Immature natural killer cell (primary cell): ENCODE measurements at places on chromosomes 7 and 10. TPM values are rescaled to one million over a fixed set of nuclear protein-coding genes. Genes with fewer than 3 reads are reported as not detected.
A peak's percentile ranks its signal among the peaks of the same experiment; 100 is the strongest.

- no peak for DNase-seq
These were observed 12.7 kb upstream of the TTYH3 start for GRCh38 chr7:2619116-2619515.

DNA sequence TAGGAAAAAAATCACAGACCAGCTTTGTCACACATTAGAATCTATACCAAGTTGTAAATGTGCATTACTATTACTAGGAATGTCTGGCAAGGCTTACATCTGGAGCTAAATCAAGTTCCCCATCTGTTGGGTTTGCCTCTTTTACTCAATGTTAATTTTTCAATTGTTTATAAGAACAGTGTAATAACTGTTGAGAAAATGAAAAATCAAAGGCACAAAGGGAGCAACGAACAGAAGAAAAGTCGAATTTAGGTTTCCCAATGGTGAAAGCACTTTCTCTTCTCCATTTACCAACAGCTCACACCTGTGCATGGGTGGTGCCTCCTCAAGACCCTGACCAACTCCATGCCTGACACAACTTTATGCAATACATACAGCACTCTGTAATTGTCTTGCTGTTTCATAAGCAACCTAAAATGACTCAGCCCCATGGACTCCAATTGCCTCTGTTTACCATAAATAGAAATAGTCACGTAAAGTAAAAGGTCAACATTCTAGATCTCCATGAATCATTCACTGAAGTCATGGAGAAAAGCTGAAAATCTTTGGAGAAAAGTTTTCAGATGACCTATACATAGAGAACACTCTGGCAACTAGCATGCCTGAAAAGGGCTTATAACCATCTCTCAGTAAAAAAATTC is 95.5 kb upstream of the KCNIP2 start:
- no peak for DNase-seq

GRCh38 chr7:5679813-5680473 is 101.5 kb downstream of the RNF216 start:
- DNase-seq: no peak

DNA sequence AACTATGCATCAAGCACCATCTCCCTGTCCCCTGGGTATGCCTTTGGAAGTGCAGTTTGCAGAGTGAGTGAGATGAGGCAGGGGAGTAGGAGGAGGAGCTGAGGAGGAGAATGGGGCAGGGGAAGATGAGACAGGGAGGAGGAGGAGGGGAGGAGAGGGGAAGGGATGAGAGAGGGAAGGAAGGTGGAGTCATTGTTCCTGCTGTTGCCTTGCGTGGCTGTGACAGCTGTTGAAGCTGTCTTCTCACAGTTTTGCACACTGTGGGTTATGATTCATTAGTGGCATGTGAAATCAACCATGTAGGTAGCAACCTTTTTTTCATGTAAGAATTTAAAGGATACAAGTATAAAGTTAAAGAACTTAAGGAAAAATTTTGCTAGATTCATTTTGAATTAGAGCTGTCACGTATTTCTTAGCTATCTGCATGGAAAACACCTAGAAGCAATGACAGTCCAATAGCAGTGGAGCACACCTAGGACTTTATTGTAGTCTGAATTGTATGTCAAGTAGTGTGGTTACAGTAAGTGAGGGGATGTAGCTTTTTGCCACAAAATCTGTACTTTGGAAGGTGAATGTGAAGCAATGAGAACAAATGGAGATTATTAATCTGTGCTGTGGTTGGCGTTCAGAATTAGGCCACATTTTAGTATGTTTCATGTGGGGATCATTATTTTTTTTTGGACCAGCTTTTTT is 21.7 kb downstream of the CCM2 start:
- DNase-seq: no peak

DNA sequence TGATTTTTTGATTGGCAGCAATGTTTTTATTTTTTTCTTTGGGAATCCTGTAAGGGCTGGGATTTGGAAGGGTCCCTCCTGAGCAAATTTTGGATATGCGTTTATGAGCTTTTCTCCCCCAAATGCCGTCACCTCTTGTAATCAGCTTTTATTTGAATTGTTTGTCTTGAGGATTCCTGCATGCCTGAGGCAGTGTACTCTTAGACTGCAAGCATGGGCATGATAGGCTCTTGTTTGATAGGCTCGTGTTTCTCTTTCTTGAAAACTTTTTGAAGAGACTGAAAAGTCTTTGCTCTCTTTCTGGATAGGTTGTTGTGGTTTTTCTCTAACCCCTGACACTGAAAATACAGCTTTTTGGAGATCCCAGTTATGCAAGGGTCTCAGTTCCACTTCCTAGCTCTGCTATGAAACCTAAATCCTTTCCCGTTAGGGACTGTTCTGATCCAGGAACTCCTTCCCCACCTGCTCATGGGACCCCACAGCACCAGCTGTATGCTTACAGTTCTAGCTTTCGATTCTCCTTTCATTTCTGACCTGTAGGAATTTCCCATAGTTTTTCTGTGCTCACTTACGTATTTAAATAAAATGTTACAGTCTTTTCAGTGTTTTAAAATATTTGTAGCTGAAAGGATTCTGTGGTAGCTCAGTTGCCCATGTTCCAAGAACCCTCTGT is 17.2 kb downstream of the TSPAN13 start:
- DNase-seq: no peak

DNA sequence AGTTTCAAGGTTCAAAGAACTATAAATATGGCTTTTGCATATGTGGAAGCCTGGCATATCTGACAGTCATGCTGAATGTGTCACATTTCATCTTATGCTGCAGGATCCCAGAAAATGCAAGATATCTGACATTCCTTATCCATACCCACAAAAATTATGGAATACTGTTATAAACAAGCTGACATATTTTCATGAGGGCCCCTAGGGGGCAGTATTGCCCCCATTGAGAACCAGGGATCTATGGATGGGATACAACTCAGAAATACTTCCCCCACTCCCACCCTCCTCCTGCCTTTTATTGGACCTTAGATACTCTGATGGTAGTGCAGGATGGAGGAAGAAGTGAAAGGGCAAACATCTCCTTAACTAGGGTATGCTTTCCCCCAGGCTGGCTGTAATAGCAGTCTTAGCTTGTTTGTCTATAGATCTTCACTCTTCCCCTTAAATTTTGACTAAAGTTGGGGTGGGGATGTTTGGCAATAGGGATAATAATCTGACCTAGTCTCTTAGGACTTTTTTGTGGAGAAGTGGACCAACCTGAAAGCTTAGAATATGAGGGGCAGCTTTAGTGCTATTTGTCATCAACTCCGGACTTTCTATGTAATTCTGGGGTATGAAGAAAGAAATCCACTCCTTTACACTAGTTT is 3.5 kb upstream of the GNGT1 start:
- DNase-seq: no peak

- no peak for DNase-seq
These were observed 173.4 kb upstream of the NRP1 start for GRCh38 chr10:33507662-33508425.

- no peak for DNase-seq
These were observed 344.7 kb upstream of the GALNT17 start for GRCh38 chr7:70787286-70787685.

GRCh38 chr10:6400821-6401465 is 179.1 kb downstream of the PRKCQ start:
- no peak for DNase-seq

- no peak for DNase-seq
These were observed 20.5 kb downstream of the FBH1 start for GRCh38 chr10:5910323-5911100.

- no peak for DNase-seq
These were observed 67.7 kb downstream of the GPAM start for GRCh38 chr10:112115781-112116385.

GRCh38 chr10:33273295-33274002 is 61.0 kb downstream of the NRP1 start:
- no peak for DNase-seq

GRCh38 chr7:122622682-122623081 is 76.2 kb downstream of the RNF133 start:
- no peak for DNase-seq

GRCh38 chr7:78178319-78178718 is 379.7 kb downstream of the PHTF2 start:
- no peak for DNase-seq

DNA sequence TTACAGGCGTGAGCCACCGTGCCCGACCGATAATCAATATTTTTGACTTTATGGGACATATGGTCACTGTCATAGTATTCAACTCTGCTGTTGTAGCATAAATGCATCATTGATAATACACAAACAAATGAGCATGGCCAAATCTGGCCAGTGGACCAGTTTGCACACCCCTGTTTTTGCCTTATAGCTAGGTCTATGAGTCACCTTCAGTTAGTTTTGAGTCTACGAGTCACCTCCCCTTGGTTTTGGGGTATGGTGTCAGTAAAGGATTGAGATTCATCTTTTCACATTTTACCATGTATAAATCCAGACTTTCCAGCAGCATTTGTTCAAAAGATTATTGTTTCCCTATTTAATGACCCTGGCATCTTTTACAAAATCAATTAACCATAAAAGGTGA is 362.5 kb upstream of the NRP1 start:
- no peak for DNase-seq

GRCh38 chr10:46317370-46317769 is 30.6 kb downstream of the ANTXRL start:
- no peak for DNase-seq

DNA sequence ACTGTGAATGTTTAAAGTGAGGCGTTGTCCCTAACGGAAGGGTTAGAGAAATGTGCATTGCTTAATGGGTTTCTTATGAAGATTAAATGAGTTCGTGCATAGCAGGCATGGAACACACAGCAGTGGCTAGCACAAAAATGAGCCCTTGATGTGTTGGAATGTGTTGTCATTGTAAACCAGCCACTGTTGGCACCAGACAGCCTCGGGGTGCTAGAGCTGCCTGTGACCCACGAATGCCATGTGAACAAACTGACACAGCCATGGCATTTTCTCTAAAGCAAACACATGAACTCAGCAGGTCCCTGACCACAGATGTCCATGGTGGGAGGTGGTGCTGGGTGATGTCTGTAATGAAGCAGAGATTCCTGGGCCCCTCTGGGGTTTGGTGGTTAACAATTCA is 111.1 kb upstream of the DPP6 start:
- no peak for DNase-seq

GRCh38 chr10:104274762-104275721 is 6.1 kb downstream of the GSTO2 start:
- peak; percentile 30 for DNase-seq

- DNase-seq: no peak
These were observed 13.2 kb upstream of the SCIN start for GRCh38 chr7:12557282-12557681.

GRCh38 chr7:101915000-101915399 is 97.6 kb downstream of the CUX1 start:
- no peak for DNase-seq

GRCh38 chr7:121419201-121420148 is 23.4 kb upstream of the FAM3C start:
- no peak for DNase-seq

GRCh38 chr10:100019787-100020141 is 10.0 kb upstream of the DNMBP start:
- no peak for DNase-seq

DNA sequence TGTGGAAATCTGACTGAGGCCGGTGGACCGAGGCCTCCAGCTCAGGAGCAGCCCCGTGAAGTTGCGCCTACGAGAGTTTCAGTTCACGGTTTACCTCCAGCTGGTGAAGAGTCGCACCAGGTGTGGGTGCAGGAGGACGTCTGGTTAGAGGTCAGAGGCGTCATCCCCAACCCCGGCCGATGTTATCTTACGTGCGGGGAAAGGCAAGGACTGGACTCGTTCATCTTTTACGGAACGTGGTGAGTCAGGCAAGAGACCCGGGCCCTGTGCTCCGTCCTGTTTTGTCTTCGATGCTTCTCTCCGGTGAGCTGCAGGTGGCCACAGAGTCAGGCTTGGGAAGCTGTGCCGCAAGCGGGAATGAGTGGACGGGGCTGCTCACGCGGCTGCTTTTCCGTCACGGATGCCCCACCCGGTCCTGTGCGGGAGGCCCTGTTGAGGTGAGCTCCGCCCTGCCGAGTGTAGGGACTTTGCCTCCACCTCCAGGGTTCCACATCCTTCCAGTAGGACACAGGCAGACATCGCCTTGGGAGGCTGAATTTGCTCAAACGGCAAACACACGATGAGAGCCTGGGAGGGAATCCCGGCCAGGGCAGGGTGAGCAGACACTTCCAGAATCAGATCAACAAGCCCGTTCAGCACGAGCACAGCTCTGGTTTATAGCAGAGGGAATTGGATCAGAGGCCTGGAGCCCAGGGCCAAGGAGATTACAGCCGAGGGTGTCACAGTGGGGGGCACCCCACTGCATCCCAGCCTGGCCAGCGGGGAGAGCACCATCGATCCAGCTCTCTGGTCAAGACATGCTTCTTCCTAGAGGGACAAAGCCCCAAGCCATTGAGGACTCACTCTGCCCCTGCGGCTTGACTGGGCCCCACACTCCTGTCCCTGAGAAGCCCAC is 50.1 kb upstream of the INPP5A start:
- no peak for DNase-seq

DNA sequence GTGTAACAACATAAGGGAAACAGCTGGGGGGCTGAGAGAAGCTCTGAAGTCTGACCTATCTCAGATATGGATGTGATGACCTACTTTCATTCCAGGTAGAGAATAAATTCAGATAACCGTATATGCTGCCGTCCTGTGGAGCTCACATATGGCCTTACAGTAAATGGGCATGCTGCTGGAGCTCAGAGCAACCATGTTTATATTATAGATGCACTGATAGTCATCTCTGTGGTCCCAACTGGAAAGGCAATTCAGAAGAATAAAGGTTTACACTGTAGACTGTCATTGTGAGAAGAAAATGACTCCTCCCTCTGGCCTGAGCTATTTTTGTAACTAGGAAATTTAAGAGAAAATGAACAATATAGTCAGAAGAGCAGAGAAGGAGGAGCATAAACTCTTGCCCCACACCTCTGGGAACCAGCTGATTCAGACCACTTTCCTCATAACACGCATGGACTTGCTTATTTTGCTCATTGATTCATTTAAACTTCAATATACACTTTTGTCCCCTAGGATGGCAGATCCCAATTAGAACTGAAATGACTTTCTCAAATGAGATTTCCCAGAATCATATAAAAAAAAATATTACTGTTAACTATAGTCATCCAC is 69.9 kb upstream of the NXPH1 start:
- no peak for DNase-seq

DNA sequence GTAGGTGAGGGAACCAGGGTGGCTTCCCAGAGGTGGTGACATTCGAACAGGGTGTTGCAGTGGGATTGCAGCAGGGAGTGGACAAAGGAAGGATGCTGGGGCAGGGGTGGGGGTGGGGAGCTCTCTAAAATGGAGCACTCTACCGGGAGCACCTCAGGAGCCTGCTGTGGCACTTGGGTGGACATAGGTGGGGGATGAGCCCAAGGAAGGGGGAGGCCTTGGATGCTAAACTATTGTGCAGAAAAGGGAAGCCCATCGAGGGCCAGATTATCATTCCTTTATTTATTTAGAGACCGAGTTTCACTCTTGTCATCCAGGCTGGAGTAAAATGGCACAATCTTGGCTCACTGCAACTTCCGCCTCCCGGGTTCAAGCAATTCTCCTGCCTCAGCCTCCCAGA is 3.3 kb upstream of the STX1A start:
- no peak for DNase-seq

GRCh38 chr10:89163265-89163995 is 43.7 kb downstream of the CH25H start:
- DNase-seq: peak; percentile 35

Gene GRM8
- not detected for polyA plus RNA-seq

Gene POP7
- polyA plus RNA-seq: 67.0 TPM

Gene SORBS1
- polyA plus RNA-seq: 0.33 TPM

Gene ARMC3
- polyA plus RNA-seq: 0.32 TPM

Gene CCL24
- not detected for polyA plus RNA-seq

Gene GATA3
- 52.1 TPM for polyA plus RNA-seq

Gene CRYGN
- polyA plus RNA-seq: not detected
